ENCODE measurements at places on chromosomes 6 and 20. TPM values are rescaled to one million over a fixed set of nuclear protein-coding genes. Genes with fewer than 3 reads are reported as not detected.
A peak's percentile ranks its signal among the peaks of the same experiment; 100 is the strongest.

- no peak for DNase-seq
- no peak overlapping the region for H3K4me3 ChIP-seq
- no peaks in the 10 kb centered on the region for H3K4me1 ChIP-seq
- no peak overlapping the region for H3K27ac ChIP-seq
- no peaks in the 10 kb centered on the region for H3K27me3 ChIP-seq
Measured at GRCh38 chr6:140226637-140227036, 852.2 kb upstream of the CITED2 start.

DNA sequence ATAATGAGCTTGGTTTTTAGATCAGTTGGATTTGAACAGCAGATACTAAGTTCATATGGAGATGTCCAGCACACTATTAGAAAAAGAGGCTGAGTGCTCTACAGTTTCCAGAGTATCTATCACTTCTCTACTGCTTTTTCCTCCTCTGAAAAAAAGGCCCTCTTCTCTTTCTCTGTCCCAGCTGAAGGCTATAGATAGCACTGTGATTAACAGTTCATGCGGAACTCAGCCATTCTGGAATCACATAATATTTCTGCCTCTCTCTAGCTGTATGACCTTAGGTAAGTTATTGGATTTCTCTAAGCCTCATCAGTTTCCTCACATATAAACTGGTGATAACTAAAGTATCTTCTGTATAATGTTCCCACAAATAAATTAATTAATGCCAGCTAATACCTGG lies 184.1 kb downstream of the UBE3D start:
- H3K4me1 ChIP-seq, result peaks cover 24% of the 10 kb centered on the region
- no peak overlapping the region for H3K4me3 ChIP-seq
- H3K36me3 ChIP-seq, result no peaks in the 10 kb centered on the region
- no peak for DNase-seq

DNA sequence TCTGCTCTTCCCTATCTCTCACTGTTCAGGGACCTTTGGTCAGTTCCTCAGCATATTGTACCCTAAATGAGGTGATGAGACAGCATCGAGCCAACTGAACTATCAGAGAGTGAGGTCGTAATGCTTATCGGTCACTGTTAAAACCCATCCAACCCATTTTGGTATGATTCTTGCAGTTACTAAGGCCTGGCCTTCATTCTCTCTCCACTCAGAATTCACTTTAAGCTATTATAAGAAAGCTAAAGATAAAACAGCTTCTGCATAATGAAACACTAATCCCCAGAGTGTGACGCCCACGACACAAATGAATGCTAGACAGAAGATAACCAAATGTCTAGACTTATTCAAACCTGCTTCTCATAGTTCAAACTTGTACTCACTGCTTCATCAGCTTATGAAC lies 175.8 kb downstream of the GMPR start:
- no peaks in the 10 kb centered on the region for H3K36me3 ChIP-seq
- H3K27me3 ChIP-seq, result no peaks in the 10 kb centered on the region
- H3K4me3 ChIP-seq, result no peak overlapping the region
- no peak overlapping the region for H3K27ac ChIP-seq
- no peaks in the 10 kb centered on the region for H3K4me1 ChIP-seq
- DNase-seq, result no peak

GRCh38 chr6:14656078-14656521 lies 538.5 kb downstream of the CD83 start:
- H3K4me1 ChIP-seq, result no peaks in the 10 kb centered on the region
- no peaks in the 10 kb centered on the region for H3K36me3 ChIP-seq
- H3K27me3 ChIP-seq, result peaks cover 7% of the 10 kb centered on the region
- DNase-seq, result no peak

DNA sequence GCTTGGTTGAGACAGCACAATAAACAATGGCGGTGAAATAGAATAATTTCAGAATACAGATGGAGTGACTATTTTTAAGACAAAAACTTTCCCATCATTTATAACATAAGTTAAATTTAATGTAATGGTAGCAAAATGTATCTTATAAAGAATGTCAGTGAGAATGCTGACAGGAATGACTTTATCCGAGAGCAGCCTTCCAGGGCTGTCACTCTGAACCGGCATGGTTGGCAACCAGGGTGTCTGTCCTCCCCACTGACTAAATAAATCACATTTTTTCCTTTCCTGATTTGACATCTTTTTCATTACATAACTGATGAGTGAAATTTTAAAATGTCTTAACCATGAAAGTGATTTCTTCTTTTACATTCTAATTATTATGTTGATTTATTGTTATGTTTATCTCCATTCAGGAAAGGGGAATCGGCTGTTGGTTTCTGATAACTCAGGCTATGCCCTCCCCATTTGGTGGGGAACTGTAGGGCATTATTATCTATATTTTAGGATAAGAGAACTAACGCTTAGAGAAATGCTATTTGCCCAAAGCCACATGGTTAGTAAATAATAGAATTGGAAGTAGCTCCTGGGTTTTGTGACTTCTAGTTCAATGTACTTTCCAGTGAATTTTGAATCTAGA lies 109.2 kb upstream of the OGFRL1 start:
- no peaks in the 10 kb centered on the region for H3K36me3 ChIP-seq
- no peaks in the 10 kb centered on the region for H3K27me3 ChIP-seq
- H3K4me3 ChIP-seq, result no peak overlapping the region
- peaks cover 12% of the 10 kb centered on the region for H3K4me1 ChIP-seq
- DNase-seq, result no peak

- no peak overlapping the region for H3K4me3 ChIP-seq
- no peaks in the 10 kb centered on the region for H3K36me3 ChIP-seq
- H3K27ac ChIP-seq, result no peak overlapping the region
- no peaks in the 10 kb centered on the region for H3K4me1 ChIP-seq
- no peaks in the 10 kb centered on the region for H3K27me3 ChIP-seq
Measured at GRCh38 chr6:69732045-69732444, 64.8 kb downstream of the LMBRD1 start.

DNA sequence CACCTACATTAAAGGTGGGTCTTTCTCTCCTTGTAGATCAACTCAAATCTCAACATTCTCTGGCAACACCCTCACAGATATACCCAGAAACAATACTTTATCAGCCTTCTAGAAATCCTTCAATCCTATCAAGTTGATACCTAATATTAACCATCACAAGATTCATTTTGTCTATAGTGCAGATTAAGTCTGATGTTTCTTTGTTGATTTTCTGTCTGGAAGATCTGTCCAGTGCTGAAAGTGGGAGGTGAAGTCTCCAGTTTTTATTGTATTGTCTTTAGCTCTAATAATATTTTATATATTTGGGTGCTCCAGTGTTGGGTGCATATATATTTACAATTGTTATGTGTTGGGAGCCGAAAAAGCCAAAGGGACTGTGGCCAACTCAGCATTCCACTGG lies 493.9 kb upstream of the ADGRB3 start:
- H3K4me1 ChIP-seq, result no peaks in the 10 kb centered on the region
- no peak overlapping the region for H3K4me3 ChIP-seq
- no peak overlapping the region for H3K27ac ChIP-seq
- no peak for DNase-seq

DNA sequence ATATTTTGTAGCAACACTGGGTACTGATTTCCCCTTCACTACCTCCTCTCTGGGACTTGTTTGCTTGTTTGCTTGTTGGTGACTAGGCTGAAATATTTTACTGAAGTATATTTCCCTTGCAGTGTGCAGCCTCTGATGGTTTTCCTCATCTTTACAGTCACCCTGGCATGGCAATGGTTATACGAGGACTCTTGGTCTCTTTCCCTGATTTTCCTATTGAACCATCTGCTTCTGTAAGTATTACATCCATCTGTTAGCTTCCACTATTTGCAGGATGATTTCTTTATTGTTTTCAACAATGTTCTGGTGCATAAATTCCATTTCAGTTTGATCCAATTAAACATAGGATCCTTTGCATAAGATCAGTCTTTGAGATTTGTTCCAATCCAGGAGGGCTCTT lies 465.1 kb downstream of the MEI4 start:
- H3K27me3 ChIP-seq, result no peaks in the 10 kb centered on the region
- no peaks in the 10 kb centered on the region for H3K4me1 ChIP-seq
- H3K36me3 ChIP-seq, result no peaks in the 10 kb centered on the region
- no peak overlapping the region for H3K27ac ChIP-seq
- H3K4me3 ChIP-seq, result no peak overlapping the region

- H3K4me1 ChIP-seq, result peaks cover 75% of the 10 kb centered on the region
- no peaks in the 10 kb centered on the region for H3K36me3 ChIP-seq
- no peak for DNase-seq
- no peaks in the 10 kb centered on the region for H3K27me3 ChIP-seq
- H3K4me3 ChIP-seq, result peak overlapping the region; percentile 41
Measured at GRCh38 chr20:43942201-43942590, 27.5 kb downstream of the TOX2 start.

The ETV7 gene
- total RNA-seq, result 1.0 TPM

The CRISP2 gene
- not detected for total RNA-seq

DNA sequence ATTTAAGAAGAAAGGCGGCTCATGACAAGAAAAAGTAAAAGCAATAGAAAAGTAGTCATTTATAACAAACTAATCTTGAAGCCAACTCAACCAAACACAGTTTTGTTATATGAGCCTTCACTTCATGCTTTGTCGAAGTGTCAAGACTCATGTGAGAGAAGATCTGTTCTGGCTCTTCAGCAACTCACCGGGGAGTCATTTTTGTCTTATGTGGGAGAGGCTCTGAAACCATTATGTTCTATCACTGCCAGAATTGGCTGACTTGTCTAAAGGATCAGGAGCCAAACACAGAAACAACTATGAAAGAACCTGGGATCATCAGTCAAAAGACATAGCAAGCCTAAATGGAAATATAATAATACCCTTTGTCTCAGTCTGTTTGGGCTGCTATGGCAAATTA lies 105.2 kb downstream of the CDK19 start:
- H3K4me3 ChIP-seq, result no peak overlapping the region
- no peaks in the 10 kb centered on the region for H3K36me3 ChIP-seq
- H3K27me3 ChIP-seq, result no peaks in the 10 kb centered on the region
- no peak overlapping the region for H3K27ac ChIP-seq
- DNase-seq, result no peak

The INSM1 gene
- 0.07 TPM for total RNA-seq

- DNase-seq, result no peak
- peaks cover 9% of the 10 kb centered on the region for H3K27me3 ChIP-seq
- no peaks in the 10 kb centered on the region for H3K36me3 ChIP-seq
- H3K27ac ChIP-seq, result no peak overlapping the region
- no peaks in the 10 kb centered on the region for H3K4me1 ChIP-seq
- H3K4me3 ChIP-seq, result no peak overlapping the region
Measured at GRCh38 chr6:89564752-89565427, 73.7 kb downstream of the LYRM2 start.

DNA sequence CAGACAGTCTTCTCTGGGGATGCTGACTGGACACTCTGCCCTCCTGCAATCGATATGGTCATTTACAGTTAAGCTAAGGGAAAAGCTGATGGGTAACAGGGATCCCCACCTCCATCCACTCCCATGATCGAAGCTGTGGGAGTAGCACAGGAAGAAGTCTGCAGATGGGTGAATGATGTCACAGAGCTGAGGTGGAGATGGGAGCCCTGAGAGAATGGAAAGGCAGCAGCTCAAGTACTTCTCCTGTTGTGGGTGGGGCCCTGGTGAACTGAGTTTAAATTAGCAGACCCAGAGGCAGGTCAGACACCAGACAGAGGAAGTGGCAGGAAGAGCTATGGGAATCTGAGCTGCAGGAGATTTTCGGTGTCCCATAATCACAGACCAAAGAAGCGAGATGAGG lies 29.0 kb downstream of the HDGFL1 start:
- H3K27ac ChIP-seq, result no peak overlapping the region
- no peak overlapping the region for H3K4me3 ChIP-seq
- no peak for DNase-seq

The ZNF311 gene
- total RNA-seq, result not detected

The EDN3 gene
- not detected for total RNA-seq

DNA sequence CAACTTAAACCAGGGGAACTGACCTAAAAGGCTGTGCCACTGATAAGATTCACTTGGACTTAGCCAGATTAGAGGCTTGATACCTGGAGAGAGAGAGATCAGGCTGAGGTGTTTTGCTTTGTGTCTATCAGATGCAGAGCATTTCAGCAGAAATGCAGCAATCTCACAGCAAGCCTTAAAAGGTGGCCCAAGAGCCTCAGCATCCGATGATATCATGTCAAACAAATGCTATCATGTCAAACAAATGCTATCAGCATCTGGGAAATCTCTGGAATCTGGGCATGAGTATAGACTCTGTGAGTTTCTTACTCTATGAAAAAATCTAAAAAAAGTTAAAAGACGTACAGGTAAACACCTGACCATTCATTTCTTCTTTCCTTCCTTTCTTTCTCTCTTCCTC lies 718.9 kb downstream of the EYS start:
- H3K4me3 ChIP-seq, result no peak overlapping the region
- DNase-seq, result no peak
- H3K27ac ChIP-seq, result no peak overlapping the region
- H3K27me3 ChIP-seq, result no peaks in the 10 kb centered on the region

- no peak overlapping the region for H3K4me3 ChIP-seq
- no peaks in the 10 kb centered on the region for H3K4me1 ChIP-seq
- no peaks in the 10 kb centered on the region for H3K27me3 ChIP-seq
Measured at GRCh38 chr20:42938441-42939205, 251.1 kb downstream of the PTPRT start.

DNA sequence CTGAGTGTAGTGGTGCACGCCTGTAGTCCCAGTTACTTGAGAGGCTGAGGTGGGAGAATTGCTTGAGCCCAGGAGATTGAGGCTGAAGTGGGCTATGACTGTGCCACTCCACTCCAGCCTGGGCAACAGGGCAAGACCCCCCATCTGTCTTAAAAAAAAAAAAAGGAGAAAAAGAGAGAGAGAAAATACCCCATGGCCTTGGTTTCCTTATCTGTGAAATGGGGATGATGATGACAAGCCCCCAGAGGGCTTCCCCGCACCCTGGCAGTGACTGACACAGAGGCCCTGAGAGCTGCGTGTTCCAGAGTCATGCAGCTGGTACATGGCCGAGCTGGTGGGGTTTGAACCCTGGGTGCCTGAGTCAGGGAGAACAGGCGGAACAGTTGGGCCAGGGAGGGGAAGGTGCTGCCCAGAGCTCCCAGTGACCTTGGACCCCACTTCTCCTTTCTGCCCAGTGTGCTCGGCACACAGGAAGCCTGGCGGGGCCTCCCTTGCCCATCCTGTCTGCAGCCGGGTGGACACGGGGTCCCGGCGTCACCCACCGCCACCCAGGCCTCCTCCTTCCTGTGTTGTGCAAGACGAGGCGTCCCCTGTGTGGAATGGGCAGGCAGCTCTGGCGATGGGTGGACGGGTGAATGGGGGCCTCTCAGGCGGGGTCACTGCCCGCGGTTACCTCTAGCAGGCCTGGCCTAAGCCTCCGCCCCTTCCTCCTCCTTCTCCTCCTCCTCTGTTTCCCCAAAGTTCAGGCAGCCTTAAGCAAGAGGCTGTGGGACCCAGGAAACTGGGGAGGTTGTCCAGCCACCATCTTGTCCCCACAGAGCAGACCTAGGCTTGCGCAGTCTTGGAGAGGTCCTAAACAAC lies 84.2 kb downstream of the CEBPB start:
- H3K27me3 ChIP-seq, result no peaks in the 10 kb centered on the region
- DNase-seq, result no peak
- no peaks in the 10 kb centered on the region for H3K36me3 ChIP-seq
- H3K4me1 ChIP-seq, result peaks cover 10% of the 10 kb centered on the region
- no peak overlapping the region for H3K4me3 ChIP-seq

The ASIP gene
- total RNA-seq, result not detected
